ENCODE measurements at places on chromosomes 6 and 20.
A peak's percentile ranks its signal among the peaks of the same experiment; 100 is the strongest.

GRCh38 chr20:52275181-52275691 is 83.7 kb upstream of the ZFP64 start:
- peak; percentile 13 for DNase-seq

DNA sequence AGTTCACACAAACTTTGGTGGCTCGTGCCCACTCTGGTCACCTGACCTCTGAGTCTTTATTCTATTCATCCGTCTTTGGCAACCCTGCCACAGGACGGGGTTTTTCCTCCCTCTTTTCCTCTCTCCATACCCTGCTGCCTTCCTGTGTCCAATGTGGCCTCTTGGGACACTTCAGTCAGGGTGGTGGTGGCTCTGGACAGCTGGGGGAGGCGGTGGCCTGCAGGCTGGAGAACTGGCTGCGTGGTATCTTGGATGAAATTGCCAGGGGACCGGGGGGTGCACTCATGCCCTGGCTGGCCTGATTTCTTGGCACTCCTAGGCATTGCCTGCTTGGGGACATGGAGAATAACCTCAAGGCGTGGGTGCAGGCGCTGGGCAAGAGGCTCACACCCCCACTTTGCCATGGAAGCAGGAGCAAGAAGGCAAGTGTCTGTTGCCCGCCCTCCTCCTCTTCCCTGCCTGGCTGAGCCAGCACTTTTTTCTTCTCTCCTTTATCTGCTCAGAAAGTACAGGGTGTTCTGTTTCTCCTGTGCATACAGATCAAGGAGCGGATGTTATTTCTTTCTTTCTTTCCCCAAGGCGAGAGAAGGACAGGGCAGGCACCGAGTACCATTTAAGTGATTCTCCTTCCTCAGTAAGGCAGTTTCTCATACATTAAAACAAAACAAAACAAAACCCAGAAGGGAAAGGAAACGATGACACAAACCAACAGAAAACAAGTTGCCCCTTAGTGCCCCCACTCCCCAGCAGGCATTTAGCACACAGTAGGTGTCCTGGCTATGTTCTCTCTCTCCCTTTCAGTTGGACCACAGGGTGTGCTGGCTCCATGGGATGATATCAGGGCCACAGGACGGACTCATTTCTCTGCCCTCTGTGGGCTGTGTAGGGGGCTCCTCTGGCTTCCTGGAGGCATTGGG is 155.5 kb upstream of the RNF24 start:
- peak; percentile 54 for DNase-seq

GRCh38 chr20:2742934-2743559 is 50.5 kb downstream of the EBF4 start:
- peak; percentile 83 for DNase-seq

- no peak for DNase-seq
Measured at GRCh38 chr20:63454731-63455567, 17.5 kb downstream of the KCNQ2 start.

- peak; percentile 52 for DNase-seq
Measured at GRCh38 chr6:90406142-90406794, 109.6 kb upstream of the BACH2 start.
